ENCODE measurements at places on chromosomes 16 and 17.

- DNase-seq, result no peak
Measured at GRCh38 chr16:1763521-1764511, 7.5 kb downstream of the NME3 start.

DNA sequence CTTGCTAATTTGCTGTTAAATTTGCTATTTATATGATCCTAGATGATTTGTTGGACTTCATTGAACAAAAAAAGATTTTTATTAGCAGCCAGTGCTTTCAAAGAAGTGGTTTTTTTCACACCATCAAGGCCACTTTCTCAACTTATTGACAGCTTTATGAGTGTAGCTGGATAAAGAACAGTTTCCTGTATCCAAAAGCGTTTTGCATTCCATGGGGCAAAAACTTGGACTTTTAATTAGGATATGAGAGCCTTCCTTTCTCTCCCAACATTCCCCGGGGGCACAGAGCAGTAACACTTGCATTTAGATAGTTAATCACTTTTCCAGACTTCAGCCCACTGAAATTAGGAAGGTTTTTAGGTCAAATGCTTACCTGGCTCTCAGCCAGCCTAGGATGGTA lies 177.1 kb upstream of the ELAC2 start:
- DNase-seq, result no peak

GRCh38 chr16:81861503-81861902 lies 82.4 kb downstream of the PLCG2 start:
- DNase-seq, result no peak

GRCh38 chr16:65576139-65576538 lies 454.3 kb upstream of the CDH11 start:
- DNase-seq, result no peak

GRCh38 chr17:50423553-50424159 lies 2.4 kb upstream of the ACSF2 start:
- DNase-seq, result no peak

DNA sequence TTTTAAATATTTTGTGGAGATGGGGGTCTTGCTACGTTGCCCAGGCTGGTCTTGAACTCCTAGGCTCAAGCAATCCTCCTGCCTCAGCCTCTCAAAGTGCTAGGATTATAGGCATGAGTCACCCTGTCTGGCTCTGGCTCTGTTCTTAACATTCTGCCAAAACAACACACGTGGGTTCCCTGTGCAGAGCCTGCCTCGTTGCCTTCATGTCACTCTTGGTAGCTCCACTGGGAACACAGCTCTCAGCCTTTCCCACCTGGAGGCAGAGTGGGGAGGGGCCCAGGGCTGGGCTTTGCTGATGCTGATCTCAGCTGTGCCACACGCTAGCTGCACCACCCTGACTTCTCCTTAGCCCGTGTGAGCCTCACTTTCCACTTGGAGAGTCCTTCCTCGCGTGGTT lies 19.3 kb downstream of the CRISPLD2 start:
- no peak for DNase-seq

DNA sequence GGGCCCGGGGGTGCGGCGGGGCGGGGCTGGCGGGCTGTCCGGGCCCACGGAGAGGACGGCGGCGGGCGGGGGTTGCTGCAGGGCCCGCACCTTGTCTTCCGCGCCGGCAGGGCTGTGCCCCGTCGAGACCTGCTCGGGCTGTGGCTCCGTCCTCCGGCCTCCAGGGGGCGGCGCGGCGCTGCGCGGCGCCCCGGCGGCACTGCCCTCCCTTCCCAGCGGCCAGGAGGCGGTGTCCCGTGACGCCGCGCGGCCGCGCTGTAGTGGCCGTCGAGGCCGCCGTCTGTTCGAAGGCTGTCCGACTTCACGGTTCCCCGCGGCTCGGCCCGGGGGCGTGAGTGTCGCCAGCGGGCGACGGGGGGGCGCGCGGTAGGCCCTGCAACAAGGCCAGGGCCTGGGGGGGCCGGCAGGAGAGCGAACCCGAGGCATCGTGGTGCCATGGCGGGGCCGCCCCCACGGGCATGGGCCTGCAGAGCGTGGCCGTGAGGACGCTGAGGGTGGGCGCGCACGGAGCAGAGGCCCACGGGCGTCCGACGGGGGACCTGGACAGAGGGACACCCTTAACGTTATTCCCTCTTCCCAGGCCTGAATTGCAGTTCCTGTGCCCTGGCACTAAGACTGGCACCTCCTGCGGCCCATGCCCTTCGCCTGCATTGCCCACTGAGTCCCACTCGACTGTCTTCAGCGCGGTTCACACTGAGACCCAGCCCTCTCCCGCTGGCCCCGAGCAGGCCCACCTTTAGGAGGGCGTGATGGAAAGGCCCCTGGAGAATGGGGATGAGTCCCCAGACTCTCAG lies at the start of gene PLEKHG4:
PLEKHG4 (plus strand) TSS at position 237 of the 794 bp plus-strand sequence; CDS start at position 750, 513 bp downstream.
- DNase-seq, result peak; percentile 63

- DNase-seq, result no peak
Measured at GRCh38 chr16:54425068-54425467, 138.5 kb upstream of the IRX3 start.

DNA sequence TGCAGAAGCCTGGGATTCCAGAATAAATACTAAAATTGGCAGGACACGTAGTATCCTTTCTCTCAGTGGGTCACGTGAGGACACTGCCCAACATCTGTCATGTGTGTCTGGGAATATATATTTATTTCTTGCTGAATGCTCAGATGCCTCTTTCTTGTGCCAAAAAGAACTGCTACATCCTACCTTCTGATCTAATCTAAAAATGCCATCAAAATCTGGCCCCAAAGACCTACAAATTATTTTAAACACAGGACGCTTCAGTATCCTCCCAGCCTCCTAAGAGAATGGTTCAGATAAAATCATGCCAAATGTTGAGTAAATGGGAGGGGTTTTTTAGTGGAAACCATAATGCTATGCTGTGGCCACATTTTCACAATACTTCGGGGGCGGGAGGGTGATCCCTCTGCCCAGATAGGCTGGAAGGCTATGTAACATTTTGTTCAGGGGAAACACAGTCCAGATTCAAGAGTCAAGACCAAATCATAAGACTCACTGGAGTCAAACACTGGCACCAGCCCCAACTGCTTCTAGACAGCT lies 22.9 kb upstream of the CORO6 start:
- DNase-seq, result no peak

- no peak for DNase-seq
Measured at GRCh38 chr17:55402374-55402773, 19.3 kb downstream of the MMD start.

- DNase-seq, result no peak
Measured at GRCh38 chr17:33858121-33858520, 397.0 kb upstream of the CCL2 start.

DNA sequence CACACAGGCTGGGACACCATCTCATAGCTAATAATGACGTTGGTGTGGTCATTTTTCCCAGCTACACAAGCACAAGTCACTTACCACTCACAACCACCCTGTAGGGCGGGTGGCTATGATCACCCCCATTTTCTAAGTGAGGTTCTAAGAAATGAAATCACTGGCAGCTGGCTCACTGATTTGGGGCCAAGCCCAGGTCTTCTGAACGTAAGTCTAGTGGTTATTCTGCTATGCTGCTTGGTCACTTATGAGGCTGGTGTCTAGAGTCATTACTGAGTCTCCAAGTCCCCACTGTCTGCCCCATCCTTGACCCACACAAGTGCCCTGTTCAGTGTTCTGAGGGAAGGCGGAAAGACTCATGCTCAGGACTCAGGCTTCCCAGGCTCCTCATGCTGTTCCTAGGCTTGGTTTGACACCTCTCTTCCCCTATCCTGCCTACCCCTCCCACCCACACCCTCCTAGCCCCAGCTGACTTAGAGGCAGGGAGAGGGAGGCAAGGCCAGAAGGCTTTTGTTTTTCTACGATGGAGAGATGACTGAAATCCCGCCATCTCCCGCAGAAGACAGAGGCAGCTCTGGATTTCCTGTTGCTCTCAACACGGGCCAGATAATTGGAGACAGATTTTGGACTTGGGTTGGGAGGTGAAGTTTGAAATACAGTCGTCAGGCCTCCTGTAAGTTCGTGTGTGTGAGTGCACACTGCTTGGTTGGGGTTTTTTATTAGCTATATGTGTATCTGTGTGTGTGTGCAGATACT lies 32.2 kb downstream of the FZD2 start:
- no peak for DNase-seq

- DNase-seq, result no peak
Measured at GRCh38 chr16:81505011-81505661, 60.5 kb downstream of the CMIP start.

- DNase-seq, result no peak
Measured at GRCh38 chr16:35386619-35387018, 1927.2 kb downstream of the TP53TG3F start.

DNA sequence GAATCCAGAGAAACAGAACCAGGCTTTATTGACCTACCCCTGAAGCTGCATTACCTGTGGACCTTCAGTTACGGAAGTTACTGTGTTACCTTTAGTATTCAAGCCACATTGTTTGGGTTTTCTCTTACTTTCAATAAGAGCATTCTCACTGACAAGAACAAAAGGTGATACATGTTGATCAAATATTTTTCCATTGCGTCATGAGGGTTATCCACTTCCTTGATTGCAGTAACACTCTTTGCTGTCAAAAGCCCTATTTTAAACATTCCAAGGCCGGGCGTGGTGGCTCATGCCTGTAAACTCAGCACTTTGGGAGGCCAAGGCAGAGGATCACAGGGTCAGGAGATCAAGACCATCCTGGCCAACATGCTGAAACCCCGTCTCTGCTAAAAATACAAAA lies 28.6 kb upstream of the PAFAH1B1 start:
- no peak for DNase-seq

- no peak for DNase-seq
Measured at GRCh38 chr17:34364751-34365150, 1.7 kb upstream of the CCL1 start.

DNA sequence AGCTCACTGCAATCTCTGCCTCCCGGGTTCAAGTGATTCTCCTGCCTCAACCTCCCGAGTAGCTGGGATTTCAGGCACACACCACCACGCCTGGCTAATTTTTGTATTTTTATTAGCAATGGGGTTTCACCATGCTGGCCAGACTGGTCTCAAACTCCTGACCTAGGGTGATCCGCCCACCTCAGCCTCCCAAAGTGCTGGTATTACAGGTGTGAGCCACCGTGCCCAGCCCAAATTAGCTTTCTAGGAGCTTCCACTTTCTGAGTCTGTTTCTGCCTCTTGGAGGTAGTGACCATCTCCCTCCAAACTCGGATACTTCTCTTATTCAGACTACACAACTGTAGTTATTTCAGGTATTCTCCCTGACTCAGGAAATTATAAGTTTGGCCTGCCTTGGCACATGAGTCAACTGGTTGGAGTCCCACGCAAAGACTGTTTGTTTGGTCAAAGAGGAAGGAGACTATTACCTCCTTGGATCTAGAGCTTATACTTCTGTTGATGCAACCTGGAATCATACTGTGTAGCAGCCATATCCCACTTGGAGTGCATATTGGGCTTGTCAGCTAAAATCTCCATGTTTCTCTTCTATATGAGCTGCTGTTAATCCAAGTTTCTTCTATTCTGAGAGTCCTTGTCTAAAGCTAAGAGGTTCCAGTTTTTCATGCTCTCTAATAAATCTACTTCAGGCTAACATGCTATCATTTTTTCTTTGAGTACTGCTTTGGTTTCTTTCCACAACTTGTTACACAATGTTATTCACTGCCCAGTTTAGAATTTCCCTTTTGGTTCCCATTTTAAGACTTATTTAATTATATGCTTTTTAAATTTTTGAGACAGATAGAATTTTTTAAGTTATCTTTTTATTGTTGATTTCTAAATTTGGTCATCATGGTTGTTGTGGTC lies 7.5 kb downstream of the IL4R start:
- no peak for DNase-seq

DNA sequence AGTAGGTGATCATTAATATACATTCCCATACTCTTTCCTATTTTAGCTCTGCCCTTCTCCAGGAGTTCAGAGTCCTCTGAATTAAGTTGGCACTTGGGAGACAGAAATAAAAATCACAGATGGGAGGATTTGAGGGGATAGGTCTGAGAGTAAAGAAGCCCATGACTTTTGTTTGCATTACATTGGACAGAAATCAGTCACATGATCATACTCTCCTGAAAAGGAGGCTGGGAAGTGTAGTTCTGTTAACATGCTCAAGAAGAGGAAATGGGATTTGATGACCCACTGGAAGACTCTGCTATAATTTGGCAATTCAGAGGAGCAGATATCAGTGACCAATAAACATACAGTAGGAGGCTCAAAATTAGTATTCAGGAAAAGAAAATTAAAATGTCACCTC lies 674.9 kb upstream of the C16orf82 start:
- no peak for DNase-seq

DNA sequence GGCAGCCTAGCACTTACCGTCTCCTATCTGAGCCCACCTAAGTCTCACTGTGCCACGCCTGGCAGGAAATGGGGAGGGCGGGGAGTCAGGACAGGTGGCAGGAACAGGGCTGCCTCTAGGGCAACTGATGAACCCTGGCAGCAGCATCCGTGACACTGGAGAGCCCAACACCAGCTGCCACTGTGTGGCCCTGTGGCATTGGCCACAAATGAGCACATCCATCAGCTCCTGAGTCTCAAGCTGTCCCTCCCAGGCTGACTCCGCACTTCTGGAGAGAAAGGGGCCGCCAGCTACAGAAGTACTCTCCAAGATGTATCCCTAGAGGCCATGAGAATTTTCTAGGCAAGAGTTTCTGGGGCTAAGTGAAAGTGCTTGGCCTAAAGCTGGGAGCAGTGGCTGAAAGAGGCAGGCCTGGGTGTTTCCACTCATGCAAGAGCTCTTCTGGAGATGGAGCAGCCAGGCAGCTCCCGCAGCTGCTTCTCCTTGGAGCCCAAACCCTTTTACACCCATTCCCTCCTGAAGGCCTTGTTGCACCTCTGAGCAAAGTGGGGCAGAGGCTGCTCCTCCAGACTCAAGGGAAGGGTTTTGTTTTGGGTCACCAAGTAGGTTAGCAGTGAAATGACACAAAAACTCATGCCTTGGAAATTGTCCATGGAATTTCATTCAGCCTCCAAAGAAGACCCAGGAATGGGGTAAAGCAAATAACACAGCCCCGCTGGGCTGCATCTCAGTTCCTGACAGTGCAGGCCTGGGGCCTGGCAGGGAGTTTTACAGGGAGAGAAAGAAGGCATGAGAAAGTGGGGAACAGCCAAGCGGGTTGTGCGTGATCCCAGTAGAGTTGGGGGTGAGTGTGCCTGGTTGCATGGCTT lies 25.8 kb downstream of the PEMT start:
- no peak for DNase-seq
